Astrocyte (in vitro differentiated cells and primary cell): ENCODE measurements at places on chromosomes 1 and 21.

- DNase-seq: no peak
Observed at GRCh38 chr1:208069908-208070307, 159.0 kb upstream of the CD34 start.

GRCh38 chr21:38911484-38912101, 105.9 kb downstream of the ETS2 start:
- DNase-seq: no peak

DNA sequence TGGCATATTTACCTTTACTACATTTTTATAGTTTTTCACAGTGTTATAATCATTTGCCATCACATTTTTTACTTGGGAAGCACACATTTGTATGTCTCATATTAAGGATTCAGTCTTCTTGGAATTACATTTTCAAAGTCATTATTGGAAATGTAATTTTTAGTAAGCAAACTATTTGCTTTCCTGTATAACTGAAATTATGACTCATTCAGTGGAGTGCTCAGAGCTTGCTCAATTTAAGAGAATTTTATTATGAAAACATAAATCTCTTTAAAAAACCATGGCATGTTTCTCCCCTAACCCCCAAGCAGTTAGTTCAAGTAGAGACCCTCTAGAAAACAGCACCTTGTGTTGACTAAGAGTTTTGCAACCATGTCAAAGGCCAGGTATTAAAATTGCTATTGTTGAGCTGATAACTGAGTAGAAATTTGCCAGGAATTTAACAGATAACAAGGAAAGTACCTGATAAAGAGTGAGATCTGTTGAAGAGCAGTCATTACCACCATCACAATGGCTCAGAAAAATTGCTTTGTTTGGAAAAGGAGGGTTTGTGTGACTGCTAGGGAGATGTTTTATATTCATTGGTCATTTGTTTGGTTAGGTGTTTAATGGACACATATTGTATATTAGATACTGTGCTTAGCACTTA, 105.9 kb downstream of the KCNK2 start:
- no peak for DNase-seq

- DNase-seq: peak; percentile 80
Observed at GRCh38 chr1:76336931-76337371, 262.4 kb downstream of the ST6GALNAC3 start.

- DNase-seq: no peak
Observed at GRCh38 chr1:44592208-44593145, 81.8 kb downstream of the TMEM53 start.

DNA sequence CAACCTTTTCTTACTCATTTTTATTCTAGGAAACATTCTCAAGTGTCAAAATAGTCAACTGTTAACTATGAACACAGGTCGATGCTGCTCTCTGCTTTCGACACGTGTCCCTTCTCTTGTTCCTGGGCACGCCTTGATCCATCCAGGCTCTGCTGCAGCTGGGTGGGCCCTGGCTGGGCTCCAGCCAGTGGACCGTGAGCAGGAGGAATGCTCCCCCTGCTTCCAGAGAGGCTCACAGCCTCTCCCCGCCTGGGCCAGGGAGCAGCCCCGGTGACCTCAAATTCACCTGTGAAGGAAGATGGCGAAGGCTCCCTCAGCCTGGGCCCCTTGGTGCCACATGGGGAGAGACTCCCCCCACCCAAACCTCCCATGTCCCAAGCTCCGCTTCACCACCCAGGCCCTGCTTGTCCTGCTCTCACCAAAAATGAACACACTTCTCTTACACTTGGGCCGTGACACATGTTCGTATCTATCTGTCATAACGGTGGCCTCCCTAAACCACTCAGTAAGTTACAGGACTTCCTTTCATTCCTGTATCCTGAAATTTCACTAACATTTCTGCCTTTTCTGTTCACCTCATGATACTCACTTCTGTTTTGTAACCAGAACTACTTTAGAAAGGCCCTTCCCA, 24.6 kb upstream of the ADARB1 start:
- DNase-seq: no peak

DNA sequence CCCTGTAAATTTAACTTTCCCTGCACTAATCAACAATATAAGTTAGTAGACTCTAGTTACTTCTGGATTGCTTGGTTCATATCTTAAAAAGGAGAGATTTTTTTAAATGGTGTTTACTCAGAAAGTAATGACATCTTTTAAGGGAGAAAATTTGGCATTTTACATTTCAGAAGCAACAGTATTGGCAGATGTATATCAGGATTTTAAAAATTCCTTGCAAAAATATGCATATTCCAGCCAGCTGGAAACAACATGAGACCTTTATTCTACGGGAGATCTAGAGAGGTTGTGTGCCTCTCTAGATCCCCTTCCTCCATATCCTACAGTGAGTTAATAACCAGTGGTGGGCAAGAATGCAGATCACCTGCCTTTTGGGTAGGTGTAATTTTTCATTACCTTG, 848.2 kb downstream of the USP25 start:
- DNase-seq: no peak

DNA sequence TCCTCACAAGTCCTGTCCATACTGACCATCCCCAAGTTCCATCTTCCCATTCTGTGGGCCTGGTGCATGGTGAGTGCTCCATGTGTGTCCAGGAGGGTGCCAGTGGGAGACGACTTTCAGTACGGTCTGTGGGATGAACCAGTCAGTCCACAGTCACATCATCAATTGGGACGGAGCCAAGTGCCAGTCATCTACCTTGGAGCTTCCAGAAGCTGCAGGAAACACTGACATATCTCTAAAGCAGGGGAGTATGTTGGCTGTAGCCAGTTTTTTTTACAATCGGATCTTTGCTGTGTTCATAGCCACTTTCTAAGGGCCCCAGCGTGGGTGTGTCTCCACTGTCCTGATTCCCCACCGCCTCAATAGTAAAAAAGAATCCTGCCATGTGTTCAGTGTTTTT, 13.6 kb upstream of the TRIM17 start:
- DNase-seq: no peak

- no peak for DNase-seq
Observed at GRCh38 chr1:57167997-57168396, 202.2 kb upstream of the C8B start.

DNA sequence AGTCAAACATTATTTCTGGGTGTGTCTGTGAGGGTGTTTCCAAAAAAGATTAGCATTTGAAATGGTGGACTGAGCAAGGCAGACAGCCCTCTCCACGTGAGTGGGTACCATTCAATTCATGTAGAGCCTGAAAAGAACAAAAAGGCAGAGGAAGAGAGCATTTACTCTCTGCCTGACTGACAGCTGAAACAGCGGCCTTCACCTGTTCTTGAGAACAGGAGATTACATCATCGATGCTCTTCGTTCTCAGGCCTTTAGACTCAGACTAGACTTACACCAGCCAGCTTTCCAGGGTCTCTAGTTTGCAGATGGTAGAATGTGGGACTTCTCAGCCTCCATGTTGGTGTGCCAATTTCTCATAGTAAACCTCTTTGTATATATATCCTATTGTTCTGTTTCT, 302.3 kb downstream of the BACH1 start:
- no peak for DNase-seq

DNA sequence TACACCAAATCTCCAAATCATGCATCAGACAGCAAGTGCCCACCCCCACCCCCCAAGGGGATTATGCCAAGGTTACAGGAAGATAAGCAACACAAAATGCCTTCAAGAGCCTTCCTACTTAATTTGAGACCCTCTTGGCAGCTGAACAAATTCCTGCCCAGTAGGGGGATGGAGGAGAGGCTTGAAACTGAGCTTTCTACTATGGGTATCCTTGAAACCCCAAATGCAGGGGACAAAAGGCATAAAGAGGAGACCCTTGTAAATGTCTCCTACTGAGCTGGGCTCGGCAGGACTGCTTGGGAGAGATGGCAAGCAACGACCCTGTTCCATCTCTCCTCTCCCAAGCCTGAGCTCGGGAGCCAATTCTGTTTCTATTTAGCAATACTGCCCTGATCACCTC, 3.5 kb downstream of the SLC41A1 start:
- no peak for DNase-seq

GRCh38 chr21:34807146-34807880, 138.5 kb downstream of the CLIC6 start:
- DNase-seq: peak; percentile 97

DNA sequence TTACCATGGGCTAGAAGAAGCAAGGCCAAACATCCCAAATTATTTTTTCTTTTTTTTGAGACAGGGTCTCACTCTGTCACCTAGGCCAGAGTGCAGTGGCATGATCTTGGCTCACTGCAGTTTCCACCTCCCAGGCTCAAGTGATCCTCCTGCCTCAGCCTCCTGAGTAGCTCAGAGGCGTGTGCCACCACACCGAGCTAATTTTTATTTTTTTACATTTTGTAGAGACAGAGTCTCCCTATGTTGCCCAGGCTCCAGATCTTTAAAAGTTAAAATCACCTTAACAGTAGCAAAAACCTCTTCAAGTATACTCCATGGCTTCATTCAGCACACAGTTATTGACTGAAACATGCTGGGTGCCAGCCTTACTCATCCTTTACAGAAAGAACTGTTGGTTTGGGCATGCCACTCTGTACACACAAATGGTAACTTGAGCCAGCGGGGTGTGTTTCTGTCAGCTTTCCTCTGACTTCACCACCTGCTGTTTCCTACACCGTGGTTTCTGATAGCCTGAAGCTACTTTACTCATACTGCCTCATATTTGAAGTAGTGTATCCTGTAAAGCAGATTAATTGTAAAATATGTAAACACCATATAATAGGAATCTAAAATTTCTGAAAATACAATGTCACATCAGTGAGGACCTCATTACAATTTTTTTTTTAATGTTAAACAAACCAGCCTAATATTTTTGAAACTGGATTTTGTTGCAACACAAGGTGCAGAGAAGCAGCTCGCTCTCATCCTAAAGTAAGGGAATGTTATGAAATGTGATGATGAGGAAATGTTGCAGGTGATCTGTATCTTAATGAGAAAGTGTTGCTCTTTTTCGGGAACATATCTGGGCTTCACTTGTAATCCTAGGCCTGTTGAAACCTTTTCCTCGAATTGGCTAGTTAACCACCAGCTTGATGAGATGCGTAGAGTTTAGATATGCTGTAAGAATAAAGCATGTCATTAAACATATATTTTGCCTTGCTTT, 113.9 kb downstream of the ATP5PO start:
- peak; percentile 51 for DNase-seq

GRCh38 chr1:209805875-209806760, at the start of gene IRF6:
Gene IRF6, minus strand, starts transcription at chr1:209806142. Its CDS starts 4,729 bp downstream, at chr1:209801413.
- DNase-seq: peak; percentile 64

DNA sequence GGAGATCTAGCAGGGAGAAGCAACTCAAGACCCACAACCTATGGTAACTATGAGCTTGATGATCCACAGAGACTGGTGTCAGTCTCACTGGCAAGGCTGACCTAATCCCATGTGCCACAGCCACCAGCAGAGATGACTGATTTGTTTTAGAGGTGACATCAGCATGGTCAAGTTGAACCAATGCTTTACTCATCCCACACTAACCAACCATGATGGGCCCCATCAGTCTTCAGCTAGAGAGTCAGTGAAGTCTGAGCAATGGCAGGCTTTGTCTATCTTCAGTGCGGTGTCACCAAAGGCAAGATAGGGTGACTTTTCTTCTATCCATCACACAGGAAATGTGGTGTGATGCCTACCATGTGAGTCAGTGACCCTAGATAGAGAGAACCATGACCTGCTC, 1470.7 kb downstream of the NCAM2 start:
- no peak for DNase-seq

DNA sequence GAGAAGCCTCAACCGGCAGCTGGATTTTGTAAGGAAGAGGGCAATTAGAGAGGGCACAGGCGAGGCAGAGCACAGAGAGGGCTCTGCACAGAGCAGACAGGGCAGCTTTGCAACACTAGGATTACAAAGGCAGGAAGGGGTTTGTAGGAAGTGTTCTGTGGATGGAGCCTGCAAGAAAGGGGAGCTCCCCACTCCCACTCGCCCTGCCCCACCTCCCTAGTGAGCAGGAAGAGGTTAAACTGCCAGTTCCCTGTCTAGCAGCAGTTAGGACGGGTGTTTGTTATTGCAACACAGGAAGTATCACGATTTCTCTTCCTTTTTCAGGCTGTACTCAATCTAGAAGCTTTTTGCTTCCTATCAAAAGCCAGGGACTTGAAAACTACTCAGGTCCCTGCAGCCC, 63.3 kb upstream of the LRRC8D start:
- no peak for DNase-seq

GRCh38 chr21:44762221-44763049, 39.2 kb downstream of the UBE2G2 start:
- no peak for DNase-seq

GRCh38 chr21:38611277-38611676, 113.0 kb upstream of the ERG start:
- DNase-seq: no peak

DNA sequence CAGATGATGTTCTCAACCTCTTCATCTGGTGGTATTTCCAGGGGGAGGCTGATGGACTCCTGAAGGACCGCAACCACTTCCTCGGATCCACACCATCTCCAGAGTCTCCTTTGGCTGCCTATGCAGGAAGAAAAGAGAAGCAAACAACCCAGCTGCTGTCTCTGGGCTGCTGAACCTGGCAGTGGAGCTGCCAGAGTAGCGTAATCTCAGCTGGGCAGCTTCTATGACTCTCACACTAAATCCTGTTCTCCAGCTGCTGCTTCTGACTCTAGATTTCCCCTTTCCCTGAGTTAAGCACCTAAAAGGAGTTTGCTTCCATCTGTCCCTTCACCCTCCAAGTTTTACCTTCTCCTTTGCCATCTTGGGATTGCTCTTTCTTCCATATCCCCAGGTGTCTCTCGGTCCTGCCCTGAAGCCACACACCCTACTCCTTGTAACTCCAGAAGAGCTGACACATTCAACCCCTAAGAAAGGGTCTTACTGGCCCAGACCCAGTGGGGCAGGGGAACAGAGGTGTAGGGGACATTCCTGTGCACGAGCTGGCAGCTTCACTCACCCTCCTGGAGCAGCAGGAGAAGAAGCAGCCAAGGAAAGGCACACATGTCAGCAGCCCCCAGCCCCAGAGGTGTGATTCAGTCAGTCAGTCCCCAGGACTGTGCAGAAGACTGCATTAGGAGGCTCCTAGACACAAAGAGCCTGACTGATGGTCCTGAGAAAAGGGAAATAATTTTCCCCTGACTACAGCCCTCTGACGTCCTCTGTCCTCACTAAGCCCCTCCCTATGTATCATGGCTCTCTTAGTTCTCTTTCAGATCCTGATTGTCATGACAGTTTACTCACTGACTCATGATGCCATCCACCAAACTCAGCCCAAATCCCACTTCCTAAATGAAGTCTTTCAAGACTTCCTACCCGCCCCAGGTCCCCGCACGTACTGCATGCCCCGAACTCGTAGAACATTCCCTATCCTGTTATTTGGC, at the start of gene SLAMF9:
Gene SLAMF9, minus strand, starts transcription at position 702 of the 980 bp plus-strand sequence. Its CDS starts 100 bp downstream, at position 602.
- peak; percentile 47 for DNase-seq

GRCh38 chr1:226474443-226475141, 66.7 kb upstream of the PARP1 start:
- no peak for DNase-seq

GRCh38 chr1:118118873-118119463, 66.1 kb downstream of the SPAG17 start:
- DNase-seq: no peak

GRCh38 chr1:174954671-174955669, 44.8 kb upstream of the CACYBP start:
- DNase-seq: no peak
